Endodermal cell (in vitro differentiated cells): ENCODE measurements at places on chromosomes 16 and 17. TPM values are rescaled to one million over a fixed set of nuclear protein-coding genes. Genes with fewer than 3 reads are reported as not detected.
A peak's percentile ranks its signal among the peaks of the same experiment; 100 is the strongest.

DNA sequence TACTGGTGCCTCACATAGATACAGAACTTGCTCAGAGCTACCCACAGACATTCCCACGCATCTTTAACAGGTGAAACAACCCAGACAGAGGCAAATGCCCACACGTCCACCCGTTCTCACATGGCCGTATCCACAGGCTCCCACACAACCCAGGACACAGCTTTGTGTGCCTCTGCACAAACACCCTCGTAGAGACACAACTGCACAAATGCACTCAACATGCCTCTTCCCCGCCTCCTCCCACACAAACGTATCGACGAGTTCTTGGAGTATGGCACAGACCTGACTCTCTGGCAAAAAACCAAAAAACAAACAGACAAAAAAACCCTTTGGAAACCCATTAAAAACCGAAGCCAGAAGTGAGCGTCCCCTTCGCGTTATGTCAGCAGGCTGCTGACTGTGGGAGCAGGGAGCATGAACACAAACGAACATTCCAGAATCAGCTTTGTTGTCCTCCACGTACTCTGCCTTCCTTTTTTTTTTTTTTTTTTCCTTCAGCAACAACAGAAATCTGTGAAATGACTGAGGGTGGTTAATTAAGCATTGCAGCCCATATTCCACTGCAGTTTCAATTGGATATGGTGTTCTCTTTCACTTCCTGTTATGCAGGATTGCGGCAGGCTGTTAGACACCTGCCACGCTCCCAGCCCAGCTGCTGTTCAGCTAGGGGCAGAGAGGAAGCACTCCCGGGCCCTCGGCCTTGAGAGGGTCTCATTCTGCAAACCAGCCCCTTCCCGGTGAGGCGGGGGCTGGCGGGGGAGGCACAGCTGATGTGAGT, 313.7 kb downstream of the MAF start:
- peak; percentile 58 for DNase-seq

Gene LRRC37A
- total RNA-seq = 5.6 to 5.7 TPM (median 5.6 TPM) in 3 replicates

- no peak for DNase-seq
Measured at GRCh38 chr16:67781565-67781921, 24.8 kb downstream of the RANBP10 start.

Gene SPNS1
- total RNA-seq = 54.9 and 58.5 TPM in 2 replicates

Gene CCL4
- not detected in 2 replicates for total RNA-seq

GRCh38 chr17:4038076-4038475, 73.8 kb upstream of the ATP2A3 start:
- no peak for DNase-seq

GRCh38 chr17:51703361-51704341, 443.3 kb downstream of the UTP18 start:
- peak; percentile 13 for DNase-seq

DNA sequence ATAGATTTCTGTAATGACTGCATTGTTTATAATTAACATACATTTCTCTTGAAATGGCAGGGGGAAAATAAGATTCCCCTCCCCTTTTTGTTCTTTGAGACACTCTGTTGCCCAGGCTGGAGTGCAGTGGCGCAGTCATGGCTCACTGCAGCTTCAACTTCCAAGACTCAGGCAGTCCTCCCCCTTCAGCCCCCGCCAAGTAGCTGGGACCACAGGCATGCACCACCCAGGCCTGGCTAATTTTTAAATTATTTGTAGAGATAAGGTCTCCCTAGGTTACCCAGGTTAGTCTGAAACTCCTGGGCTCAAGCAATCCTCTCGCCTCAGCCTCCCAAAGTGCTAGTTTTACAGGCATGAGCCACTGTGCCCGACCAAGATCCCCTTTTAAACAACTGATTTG, 67.7 kb downstream of the KATNIP start:
- DNase-seq = no peak

DNA sequence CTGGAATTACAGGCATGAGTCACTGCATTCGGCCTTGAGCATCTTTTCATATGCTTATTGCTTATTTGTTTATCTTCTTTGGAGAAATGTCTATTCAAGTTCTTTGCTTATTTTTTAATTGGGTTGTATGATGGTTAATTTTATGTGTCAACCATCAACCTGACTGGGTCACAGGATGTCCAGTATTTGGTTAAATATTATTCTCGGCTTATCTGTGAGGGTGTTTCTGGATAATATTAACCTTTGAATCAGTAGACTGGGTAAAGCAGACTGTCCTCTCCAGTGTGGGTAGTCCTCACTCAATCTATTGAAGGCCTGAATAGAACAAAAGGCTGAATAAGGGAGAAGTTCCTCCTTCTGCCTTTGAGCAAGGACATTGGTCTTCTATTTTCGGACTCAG, 142.0 kb downstream of the SSH2 start:
- no peak for DNase-seq

Gene TMEM95
- total RNA-seq = 0.80 TPM in 1 of 3 replicates, not detected in the others

- no peak for DNase-seq
Measured at GRCh38 chr17:79595921-79596320, 14.9 kb downstream of the RBFOX3 start.
